Immature natural killer cell (primary cell): ENCODE measurements at places on chromosomes 5 and 9. TPM values are rescaled to one million over a fixed set of nuclear protein-coding genes. Genes with fewer than 3 reads are reported as not detected.

DNA sequence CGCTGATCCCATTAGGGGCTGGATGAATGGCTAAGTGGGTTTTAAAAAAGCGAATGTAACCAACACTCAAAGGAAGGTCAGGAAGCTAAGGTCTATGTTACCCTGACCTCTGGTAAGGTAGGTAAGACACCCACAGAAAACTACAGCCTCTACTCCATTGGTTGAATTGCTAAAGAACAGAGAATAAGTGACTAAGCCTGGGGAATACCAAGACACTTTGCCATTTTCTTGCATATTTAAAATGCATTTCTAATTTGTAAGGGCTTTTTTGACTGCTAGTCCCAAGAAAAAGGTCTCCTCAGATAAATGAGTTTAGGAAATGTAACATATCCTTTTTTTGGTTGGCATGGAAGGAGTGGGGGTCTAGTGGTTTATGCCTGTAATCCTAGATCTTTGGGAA is 368.7 kb downstream of the BNC2 start:
- H3K27ac ChIP-seq, result no peak overlapping the region
- H3K4me3 ChIP-seq, result no peak overlapping the region

GRCh38 chr9:124855944-124856765 is 2.9 kb downstream of the WDR38 start:
- peaks cover 17% of the 10 kb centered on the region for H3K36me3 ChIP-seq
- H3K27me3 ChIP-seq, result peaks cover 4% of the 10 kb centered on the region

GRCh38 chr5:113052041-113052795 is 75.6 kb downstream of the DCP2 start:
- H3K27ac ChIP-seq, result no peak overlapping the region
- H3K27me3 ChIP-seq, result no peaks in the 10 kb centered on the region
- no peaks in the 10 kb centered on the region for H3K4me1 ChIP-seq
- no peaks in the 10 kb centered on the region for H3K36me3 ChIP-seq
- DNase-seq, result no peak

DNA sequence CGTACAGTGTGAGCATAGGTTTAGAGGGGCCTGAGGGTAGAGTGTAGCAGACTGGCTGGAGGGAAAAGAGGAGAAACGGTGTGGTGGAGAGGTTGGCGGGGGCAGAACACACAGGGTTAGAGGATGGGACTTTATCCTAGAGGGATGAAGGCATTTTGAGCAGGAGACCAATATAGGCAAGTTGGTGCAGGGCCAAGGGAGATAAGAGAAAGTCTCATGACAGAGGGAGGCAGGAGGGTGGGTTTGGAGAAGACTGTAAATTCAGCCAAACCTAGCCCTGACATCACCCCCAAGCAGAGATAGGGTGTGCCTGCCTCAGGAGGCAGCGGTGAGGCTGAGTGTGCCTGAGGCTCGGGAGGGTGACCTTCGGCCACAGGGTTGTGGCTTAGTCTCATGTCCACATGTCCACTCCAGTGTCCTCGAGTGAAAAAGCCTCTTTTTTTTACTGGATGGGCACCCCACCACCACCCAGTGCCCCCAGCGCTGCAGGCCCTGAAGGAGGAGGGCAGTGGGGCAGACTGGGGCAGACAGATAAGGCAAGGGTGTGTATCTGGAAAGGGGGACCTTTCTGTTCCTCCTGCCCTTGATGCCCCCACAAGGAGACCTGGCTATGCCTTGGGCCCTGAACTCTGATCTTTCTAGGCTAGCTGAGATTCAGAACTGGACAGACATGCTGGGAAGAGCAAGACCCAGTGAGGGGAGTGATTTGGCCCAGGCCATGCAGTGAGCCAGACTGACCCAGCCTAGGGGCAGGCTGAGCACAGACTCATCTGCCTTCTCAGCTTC is 108.7 kb downstream of the RGS3 start:
- peak overlapping the region; percentile 92 for H3K27ac ChIP-seq
- peak overlapping the region; percentile 53 for H3K4me3 ChIP-seq
- DNase-seq, result no peak
- H3K36me3 ChIP-seq, result no peaks in the 10 kb centered on the region
- H3K4me1 ChIP-seq, result peaks cover 99% of the 10 kb centered on the region

DNA sequence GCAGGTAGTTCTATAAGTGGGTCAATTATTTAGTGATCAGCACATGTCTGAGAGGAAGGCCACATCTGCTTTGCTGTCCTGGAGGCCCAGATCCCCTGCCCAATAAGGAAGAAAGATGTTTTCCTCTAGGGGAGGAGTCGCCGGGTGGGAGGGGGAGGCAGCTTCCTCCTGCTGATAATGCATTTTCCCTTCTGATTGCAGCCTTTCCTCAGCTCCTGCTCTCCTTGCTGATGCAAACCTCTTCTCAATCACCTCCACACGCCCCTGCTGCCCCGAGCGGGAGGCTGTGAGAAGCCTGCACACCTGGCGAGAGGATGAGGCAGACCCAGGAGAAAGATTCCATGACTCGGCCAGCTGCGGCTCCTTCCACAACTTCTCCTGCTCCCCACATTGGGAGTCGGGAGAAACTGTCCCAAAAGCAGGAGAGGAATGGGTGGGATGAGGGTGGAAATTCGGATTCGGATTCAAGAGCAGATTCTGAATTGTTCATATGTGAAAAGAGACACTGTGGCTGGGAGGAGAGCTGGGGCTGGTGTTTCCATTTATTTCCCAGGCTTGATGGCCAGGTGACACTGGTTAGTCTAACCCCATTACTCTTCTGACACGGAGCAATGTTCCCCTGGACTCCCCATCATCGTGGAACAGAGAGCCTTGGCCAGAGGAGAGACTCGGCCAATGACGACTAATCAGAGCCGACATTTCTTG is 6.8 kb upstream of the NTNG2 start:
- H3K36me3 ChIP-seq, result no peaks in the 10 kb centered on the region
- no peak overlapping the region for H3K4me3 ChIP-seq

DNA sequence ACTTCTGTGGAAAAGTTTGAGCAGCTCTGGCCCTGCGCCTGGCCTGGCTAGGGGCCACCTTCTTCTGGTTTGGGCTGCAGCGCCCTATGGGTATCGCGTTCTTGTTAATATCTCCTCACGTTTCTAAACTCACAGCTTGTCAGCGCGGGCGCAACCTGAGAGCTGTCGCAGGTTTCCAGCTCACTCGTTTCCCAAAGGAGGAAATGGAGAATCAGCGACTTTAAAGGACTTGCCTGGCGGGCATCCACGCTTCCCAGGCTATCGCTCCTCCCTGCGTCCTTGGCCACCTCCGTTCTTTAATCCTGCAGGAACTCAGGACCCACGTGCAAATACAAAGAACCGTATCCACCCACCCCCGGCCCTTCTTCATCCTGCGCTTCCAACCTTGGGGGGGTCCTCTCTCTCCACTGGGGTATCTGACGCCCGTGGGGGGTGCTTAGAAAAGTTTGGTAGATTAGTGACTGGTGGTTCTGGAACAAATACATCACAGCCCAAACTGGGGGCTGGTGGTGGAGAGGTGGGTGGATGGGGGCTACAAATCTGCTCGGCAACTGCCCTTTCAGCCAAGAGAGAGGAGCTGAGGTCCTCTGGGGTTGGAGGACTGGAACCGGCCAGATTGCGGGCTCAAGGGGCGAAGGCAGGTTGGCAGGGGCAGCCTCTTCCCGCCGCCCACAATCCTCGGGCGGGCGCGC is 578 bp upstream of the PSAT1 start:
- peaks cover 15% of the 10 kb centered on the region for H3K27me3 ChIP-seq
- H3K27ac ChIP-seq, result no peak overlapping the region
- H3K4me3 ChIP-seq, result peak overlapping the region; percentile 90
- no peak for DNase-seq
- peaks cover 19% of the 10 kb centered on the region for H3K4me1 ChIP-seq

GRCh38 chr9:136511670-136512592 is 29.1 kb upstream of the SEC16A start:
- DNase-seq, result no peak
- no peaks in the 10 kb centered on the region for H3K36me3 ChIP-seq
- no peak overlapping the region for H3K4me3 ChIP-seq
- H3K27ac ChIP-seq, result no peak overlapping the region

DNA sequence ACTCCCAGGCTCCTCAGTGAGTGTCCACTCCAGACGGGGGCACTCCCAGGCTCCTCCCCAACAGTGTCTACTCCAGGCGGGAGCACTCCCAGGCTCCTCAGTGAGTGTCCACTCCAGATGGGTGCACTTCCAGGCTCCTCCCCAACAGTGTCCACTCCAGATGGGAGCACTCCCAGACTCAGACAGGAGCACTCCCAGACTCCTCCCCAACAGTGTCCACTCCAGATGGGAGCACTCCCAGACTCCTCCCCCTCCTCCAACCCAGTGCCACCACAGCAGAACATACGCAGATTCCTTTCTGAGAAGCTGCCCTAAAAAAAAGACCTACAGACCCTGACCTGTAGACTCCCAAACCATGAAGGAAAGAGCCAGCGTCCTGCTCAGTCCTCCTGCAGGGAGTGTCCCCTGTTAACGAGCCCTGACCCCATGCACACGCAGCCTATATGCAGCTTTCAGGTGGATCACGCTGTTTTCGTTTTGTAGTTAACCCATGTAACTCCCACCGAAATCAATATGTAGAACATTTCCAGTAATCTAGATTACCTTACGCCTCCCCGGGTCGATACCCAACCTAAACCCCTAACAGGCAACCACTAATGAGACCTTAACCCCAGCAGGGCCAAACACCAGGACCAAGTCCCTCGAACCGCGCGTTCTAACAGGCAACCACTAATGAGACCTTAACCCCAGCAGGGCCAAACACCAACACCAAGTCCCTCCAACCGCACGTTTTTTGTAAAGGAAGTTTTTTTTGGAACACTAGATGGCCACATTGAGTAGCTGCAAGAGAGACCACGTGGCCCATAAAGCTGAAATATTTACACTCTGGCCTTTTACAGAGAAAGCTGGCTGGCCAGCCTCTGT is 15.7 kb downstream of the PNPLA7 start:
- H3K27ac ChIP-seq, result no peak overlapping the region
- H3K4me1 ChIP-seq, result peaks cover 29% of the 10 kb centered on the region
- H3K27me3 ChIP-seq, result peaks cover 4% of the 10 kb centered on the region
- no peak overlapping the region for H3K4me3 ChIP-seq

DNA sequence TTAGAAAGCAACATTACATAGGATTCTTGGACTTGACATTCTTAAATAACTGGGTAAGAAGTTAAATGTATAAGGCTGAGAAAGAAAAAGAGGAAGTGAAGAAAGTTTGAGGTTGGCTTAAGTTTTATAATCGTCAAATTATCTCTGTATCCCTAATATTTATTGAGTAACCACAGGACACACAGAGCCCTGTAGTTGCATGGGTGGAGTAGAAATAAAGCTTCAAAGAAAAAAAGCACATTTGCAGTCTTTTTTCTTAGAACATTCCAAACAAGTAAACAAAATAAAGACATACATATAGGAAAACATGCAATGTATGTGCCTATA is 137.0 kb downstream of the CCDC192 start:
- no peaks in the 10 kb centered on the region for H3K4me1 ChIP-seq
- H3K4me3 ChIP-seq, result no peak overlapping the region
- H3K36me3 ChIP-seq, result no peaks in the 10 kb centered on the region
- no peaks in the 10 kb centered on the region for H3K27me3 ChIP-seq

- no peak overlapping the region for H3K4me3 ChIP-seq
- H3K36me3 ChIP-seq, result no peaks in the 10 kb centered on the region
- H3K4me1 ChIP-seq, result peaks cover 3% of the 10 kb centered on the region
Measured at GRCh38 chr5:180162304-180162661, 46.7 kb downstream of the RASGEF1C start.

Gene PPP1R26
- polyA plus RNA-seq, result 0.29 TPM

Gene SOHLH1
- polyA plus RNA-seq, result not detected

Gene NR2F1
- not detected for polyA plus RNA-seq

Gene SHISAL2B
- not detected for polyA plus RNA-seq

Gene QSOX2
- polyA plus RNA-seq, result 0.59 TPM

Gene IGFBPL1
- not detected for polyA plus RNA-seq

Gene GNG10
- polyA plus RNA-seq, result 30.1 TPM

Gene SMIM32
- polyA plus RNA-seq, result not detected

Gene TTLL11
- polyA plus RNA-seq, result 8.3 TPM

Gene SREK1IP1
- 16.6 TPM for polyA plus RNA-seq
